NCI-H1092 treated with DMSO at 0.1 percent for 48 hours (cell line): ENCODE measurements at places on chromosomes 1 and 21.

GRCh38 chr1:165143437-165144065 lies 213.0 kb downstream of the LMX1A start:
- no peak for DNase-seq

DNA sequence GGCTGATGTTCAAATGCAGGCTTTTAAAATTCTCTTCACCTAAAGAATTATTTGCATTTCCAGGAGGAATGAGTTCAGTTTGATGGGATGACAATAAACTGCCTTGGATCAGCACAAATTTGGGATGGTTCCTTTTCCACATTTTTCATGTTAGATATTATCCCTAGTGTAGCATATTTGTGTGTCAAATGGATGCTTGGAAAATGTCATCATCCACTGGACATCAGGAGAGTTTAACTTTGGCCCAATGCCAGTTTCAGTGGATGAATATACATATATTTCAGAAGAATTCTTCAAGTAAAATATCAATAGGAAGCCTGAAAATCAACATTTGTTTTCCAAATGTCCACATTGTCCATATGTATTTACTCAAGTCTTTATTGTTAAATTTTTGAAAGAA lies 116.5 kb upstream of the COL24A1 start:
- no peak for DNase-seq

DNA sequence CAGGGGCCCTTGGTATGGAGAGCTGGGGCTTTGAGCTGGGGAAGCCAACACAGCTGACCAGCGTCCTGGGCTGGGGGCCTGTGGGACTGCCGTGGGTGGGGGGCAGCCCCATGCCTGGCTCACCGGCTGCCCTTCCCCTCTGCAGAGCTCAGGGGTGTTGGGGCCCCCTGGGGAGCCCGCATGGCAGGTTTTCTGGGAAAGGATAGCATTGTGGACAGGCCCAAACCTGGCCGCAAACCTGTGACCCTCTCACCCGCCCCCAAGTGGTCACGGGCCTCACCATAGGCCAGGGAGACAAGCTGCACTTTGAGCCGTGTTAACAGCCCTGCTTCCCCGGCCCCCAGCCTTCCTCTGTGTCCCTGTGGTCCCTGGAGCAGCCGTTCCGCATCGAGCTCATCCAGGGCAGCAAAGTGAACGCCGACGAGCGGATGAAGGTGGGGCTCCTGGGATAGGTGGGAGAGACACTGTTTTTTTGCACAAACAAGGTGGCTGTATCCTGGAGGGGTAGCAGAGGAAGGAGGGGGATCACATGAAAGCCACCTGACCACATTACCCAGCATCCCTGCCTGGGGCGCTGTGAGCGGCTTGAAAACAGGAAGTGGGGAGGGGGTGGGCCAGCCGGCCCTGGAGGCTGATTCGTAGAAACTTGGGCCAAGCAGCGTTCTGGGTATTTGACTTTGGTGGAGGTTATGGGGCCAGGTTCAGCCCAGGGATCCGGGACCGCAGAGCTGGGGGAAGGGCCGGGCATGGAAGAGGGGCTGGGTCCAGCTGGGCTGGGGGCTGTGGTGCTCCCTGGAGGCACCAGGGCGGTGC lies 65.9 kb downstream of the PIK3CD start:
- peak; percentile 15 for DNase-seq

- no peak for DNase-seq
Observed at GRCh38 chr1:189971656-189972055, 506.0 kb downstream of the BRINP3 start.

- no peak for DNase-seq
Observed at GRCh38 chr1:61506236-61506635, 218.7 kb downstream of the TM2D1 start.
